Effector CD4-positive, alpha-beta T cell (primary cell): ENCODE measurements at places on chromosomes 6 and 20.

GRCh38 chr6:15342114-15342513 lies 96.2 kb downstream of the JARID2 start:
- DNase-seq: no peak

DNA sequence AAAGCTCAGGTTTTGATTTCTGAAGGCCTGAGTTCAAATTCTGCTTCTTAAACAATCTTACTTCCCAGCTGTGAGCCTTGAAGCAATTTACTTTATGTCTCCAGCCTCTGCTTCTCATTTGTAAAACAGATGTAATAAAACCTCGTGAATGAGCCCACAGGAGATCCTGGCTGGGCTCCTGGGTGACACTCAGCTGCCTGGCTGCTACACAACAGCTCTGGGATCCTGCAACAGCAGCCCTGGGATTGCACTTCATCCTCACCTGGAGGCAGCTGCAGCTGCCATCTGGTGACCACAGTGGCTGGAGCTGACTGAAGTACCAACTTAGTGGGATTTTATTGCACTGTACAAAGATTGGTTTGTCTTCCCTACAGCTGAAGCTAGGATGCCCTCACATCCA lies 98.6 kb downstream of the NDUFAF5 start:
- no peak for DNase-seq

- DNase-seq: no peak
Measured at GRCh38 chr6:161128230-161128629, 136.7 kb downstream of the MAP3K4 start.

DNA sequence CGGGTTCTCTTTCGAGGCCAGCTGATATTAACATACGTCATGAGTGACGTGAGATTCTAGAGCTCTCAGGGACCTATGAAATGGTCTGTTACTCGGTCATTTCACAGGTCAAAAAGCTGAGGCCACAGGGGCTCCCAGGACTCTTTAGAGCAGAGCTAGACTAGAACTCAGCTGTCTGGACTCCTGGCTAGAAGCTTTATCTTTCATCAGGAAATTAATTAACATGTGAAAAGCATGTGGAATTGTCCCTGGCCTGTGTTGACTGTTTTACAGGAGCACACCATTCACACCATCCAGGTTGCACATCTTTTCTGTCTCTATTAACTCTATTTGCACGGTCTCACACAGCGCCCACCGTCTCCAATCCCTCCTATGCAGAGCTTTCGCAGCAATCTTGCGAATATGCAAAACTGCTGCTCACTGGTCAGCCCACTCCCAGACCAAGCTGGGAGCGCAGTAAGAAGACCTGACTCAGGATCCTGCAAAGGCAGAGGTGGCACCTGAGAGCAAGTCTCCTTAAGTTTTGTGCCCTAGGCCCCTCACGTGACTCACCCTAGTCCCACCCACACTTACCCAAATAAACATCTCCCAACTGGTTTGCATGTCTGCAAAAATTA lies 522.5 kb downstream of the CD83 start:
- DNase-seq: no peak

DNA sequence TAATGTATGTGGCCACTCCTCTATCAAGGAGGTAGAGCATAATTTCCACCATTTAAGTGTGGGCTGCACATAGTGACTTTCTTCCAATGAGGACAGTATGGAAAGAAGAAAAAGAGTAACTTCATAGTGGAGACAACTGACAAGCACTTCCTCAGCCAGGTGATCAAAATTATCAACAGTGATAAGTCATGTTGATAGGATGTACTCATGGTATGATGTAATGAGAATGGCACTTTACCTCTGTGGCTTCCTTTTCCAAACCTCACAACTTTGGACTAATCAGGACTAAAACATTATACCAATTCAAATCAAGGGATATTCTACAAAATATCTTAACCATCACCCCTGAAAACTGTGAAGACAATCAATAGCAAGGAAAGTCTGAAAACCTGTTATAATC lies 302.3 kb upstream of the CITED2 start:
- DNase-seq: no peak

DNA sequence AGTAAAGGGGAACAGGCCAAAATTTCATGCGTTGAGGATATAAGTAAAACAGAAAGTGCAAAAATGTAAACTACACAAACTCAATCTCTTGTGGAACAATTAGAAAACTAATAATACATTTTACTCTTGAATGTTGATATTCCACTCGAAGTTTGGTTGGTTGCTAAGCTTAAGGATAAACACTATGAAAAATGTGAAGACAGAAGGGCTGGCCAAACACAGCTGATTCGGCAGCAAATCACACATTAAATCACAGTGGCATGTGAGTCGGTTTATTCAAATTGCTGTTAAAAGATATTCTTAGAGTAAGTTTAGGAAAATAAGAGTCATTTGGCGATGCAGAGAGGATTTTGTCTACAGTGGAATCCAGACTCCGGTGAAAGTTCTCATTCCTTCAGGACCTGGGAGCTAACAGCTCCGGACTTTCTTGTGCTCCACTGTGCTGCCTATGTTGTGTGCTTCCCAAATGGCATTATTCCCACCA lies 1.4 kb upstream of the EPM2A start:
- no peak for DNase-seq

GRCh38 chr20:44135012-44135412 lies 52.0 kb downstream of the JPH2 start:
- DNase-seq: no peak

DNA sequence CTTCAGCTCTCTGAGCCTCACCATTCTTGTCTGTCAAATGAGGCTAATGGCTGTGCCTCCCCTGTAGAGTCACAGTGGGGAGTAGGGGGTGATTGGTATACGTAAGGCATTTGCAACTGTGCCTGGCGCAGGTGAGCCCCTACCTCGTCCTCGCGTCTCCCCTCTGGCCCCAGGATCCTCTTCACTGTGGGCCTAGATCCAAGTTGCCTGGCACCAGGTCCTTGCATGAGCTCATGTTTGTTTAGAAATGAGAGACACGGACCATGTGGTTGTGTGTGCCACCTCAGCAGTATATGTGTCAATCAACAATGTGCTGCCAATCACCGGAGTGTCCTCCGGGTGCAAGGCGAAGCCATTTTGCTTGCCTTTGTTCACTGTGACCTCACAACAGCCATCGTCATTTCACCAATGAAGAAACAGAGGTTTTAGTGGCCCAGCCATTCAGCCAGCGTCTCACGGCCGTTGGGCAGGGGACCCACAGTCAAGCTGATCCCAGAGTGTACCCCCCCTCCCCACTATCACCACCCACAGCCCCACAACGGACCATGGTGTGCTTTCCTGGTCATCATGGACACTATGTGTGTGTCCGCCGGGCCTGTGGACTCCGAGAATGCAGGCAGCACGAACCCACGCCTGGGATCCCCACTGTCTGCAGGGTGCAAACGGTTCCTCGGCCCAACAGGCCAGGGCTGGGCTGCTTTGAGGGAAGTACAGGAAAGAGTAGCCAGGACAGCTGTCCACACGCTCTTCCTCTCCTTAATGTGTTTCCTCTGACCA lies 35.9 kb upstream of the STX16 start:
- no peak for DNase-seq
